ENCODE measurements at places on chromosomes 12 and 14.

- DNase-seq, result no peak
Measured at GRCh38 chr12:2119266-2119665, 66.5 kb downstream of the CACNA1C start.

DNA sequence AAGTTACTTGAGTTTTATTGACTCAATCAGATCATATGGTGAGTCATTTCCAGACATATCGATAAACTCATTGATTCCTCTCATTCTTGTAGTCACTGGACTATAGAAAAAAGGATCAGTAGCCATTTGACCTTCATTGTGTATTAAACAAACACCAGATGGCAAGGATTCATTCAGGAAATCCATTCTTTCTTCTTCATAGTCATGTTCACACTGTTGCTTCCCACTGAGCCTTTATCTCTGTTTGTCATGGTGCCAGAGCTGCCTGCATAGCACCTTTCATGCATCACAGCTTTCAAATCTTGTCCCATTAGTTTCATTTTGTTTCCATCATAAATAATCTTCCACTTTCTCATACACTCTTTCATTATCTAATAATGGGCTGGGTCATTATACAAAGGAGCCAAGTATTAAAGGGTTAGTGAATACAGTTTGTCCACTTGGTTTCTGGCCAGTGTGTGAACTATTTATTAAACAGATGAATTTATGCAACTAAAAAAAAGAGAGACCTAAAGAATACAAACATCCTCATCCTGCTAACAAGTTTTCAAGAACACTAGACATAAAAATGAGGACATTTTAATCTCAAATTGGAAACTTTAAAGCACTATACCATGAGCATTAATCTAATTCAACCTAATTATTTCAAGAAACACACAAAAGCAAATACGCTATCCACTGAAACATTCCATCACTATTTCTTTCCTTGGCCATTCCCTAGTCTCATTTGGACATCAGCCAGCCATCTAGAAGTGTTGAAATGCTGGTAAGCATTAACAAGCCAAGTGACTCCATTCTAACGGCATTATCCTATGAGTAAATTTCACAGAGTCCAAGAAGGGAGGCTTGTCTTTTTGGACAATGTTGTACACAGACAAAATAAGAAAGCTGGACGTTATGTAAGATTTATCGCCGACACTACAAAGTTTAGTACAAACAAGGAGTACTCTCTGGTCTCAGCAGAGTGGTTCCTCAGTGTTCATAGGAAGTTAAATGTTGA is 476.5 kb downstream of the FOXG1 start:
- no peak for DNase-seq

- no peak for DNase-seq
Measured at GRCh38 chr14:69226736-69227135, 33.2 kb upstream of the GALNT16 start.

- no peak for DNase-seq
Measured at GRCh38 chr14:86999036-86999435, 993.9 kb downstream of the GALC start.

DNA sequence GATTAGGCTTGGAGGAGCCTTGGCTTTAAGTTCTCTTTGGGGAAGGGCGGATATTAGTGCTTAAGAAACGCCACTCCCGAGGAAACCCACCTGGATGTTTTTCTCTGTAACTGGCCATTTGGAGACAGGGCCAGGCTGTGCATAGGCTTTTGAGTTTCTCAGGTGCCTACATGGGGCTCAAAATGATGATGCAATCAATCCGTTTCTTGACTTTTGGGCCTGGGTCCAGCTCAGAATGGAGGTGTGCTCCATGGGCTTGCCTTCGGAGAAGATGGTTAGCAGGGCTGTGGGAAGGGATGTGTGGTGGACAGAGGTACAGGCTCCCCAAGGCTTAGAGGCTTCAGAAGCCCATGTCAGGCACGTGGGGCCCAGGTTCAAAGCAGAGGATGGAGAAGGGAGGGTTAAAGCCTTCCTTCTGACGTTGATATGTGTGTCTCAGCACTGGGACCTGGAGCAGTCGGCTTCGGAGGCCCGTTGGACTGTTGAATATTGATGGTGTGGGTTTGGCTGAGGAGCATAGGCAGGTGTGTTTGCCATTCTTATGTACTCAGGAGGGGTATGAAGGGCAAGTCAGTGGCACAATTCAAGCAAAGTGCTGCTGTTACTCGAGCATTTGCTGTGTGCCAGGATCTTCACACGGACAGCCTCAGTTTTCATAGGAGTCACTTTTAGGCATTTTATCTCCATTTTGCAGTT is 82.8 kb downstream of the SLC25A47 start:
- no peak for DNase-seq

All from activated naive CD4-positive, alpha-beta T cell (primary cell).